ENCODE measurements at places on chromosomes 3 and 15.

DNA sequence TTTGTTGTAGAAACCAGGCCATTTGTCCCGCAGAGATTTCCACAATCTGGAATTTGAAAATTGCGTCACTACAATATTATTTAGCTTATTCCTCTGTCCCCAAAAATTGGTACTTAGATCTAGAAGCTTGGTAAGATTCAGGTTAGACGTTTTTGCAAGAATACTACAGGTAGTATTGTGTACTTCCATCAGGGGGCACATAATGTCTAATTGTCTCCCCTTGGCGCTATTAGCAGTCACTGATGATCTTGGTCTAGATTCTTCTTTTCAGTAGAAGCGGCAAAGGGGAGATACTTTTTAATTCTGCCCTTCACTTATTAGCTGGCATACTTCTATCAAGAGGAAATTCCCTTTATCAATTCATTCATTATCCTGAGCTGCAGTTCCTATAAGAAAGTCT lies 42.6 kb upstream of the TRIM42 start:
- DNase-seq = no peak

- no peak for DNase-seq
Measured at GRCh38 chr15:57382215-57382614, 5.9 kb downstream of the CGNL1 start.

DNA sequence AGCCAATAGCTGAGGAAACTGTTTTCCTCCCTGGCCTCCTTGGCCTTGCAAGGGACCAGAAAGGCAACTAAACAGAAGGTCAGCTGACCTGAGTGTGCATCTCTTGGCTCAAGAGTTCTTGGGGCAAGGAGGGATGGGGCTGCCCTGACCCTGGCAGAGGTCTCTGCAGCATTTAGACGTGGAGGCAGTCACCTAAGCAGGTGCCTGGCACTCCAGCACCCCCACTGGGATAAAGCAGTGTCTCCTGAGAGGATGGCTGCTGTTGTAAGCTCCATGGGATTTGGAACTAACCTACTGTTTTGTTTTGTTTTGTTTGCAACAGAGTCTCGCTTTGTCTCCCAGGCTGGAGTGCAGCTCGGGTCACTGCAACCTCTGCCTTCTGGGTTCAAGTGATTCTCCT lies 185.2 kb downstream of the TBC1D2B start:
- DNase-seq = no peak

DNA sequence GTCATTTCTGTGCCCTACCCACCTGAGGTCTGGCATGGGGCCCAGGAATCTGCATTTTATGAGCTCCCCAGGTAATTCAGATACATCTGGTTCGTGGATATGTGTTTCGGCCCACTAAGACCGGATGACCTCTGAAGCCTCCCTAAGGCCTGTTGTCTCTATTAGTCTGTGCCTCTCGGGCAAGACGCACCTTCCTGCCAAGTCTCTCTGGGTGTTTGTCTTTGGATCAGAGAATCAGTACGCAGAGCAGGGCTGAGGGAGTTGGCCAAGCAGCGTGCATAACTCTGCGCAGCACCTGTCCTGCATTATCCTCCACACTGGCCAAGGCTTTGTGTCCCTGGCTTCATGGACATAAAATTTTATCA lies 181.0 kb downstream of the THSD4 start:
- DNase-seq = no peak

GRCh38 chr3:385151-385550 lies 188.6 kb downstream of the CHL1 start:
- DNase-seq = no peak

DNA sequence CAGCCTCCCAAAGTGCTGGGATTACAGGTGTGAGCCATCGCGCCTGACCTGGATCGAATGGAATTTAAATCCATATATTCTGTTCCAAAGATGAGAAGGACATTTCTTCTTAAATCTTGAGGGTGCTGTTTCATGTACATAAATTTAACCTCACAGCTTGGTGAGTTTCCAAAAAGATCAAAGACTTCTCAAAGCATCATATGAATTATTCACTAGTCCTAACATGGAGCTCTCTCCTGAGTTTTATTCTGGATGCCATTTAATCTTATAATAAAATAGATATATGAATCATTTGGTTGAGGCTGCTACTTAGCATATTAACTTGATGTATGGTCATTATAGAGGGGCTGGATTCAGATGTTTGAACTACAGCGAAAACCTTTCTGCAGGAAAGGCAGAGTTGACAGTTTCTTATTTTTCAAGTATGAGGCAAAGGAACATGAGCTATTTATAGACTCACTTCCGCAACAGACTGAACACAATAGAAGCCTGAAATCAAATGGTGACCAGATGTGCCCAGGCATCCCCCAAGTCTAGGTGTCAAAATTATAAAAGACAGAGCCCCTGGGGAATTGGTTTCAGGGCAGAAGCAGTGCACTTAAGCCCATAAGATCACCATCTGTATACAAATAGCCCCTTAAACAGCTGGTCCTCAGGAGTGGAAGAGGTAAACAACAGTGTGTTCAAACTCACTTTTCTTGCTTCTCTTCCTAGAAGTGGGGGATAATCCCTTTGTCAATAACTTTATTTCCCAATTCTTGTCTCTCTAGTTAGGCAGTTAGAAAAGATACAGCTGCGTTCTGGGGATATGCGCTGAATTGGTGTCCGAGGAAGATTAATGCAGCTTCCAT lies 29.7 kb downstream of the STARD9 start:
- no peak for DNase-seq

DNA sequence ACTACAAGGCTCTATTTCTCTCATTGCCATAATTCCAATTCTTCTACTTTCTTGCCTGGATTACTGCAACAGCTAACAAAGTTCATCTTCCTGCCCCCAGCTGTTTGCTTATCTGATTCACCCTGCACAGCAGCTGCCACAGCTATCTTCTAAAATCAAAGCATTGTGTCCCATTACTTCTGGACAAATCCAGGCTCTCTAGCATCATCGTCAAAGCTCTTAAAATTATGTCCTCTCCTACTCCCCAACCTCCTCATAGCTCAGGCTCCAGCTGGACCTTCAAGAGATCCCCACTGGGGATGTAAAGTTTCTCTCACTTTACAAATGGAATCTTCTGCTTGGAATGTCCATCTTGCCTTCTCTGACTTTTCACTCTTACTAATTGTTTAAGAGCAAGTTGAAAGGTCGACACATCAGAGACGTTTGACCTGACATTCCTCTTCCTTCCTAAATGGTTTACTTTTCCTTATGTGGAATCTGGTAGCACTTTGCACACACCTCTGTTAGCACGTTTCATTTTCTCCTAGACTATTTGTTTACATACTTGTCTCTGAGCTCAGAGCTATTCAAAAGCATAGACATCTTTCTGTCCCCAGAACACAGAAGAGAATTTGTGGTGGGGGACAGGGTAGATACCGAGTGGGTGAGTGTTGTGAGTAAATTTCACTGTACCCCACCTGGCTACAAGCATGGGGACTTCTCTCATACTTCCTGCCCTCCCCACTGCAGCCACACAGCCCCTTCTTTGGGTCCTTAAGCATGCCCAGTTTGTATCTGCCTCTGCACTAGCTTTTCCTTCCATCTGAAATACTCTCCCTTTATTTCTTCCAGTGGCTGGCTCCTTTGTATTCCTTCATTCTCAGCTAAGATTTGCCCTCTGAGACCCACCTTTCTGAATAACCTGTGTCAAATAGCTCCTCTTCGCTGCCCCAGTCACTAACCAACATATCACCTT lies 77.9 kb downstream of the SERPINI1 start:
- DNase-seq = no peak

- no peak for DNase-seq
Measured at GRCh38 chr15:22966321-22967083, 13.7 kb downstream of the CYFIP1 start.

DNA sequence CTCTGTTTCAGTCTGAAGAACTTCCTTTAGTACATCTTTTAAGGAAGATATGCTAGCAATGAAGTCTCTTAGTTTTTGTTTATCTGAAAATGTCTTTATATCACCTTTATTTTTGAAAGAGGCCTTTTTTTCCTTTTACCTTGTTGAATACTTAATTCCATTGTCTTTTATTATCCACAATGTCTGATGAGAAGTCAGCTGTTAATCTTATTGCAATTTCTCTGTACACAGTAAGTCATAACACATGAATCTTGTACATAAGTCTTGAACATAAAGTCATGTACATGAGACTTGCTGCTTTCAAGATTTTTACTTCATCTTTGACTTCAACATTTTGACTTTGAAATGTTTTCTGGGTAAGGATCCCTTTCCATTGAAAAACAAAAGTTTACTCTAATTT lies 424.3 kb upstream of the ATP10A start:
- DNase-seq = no peak

GRCh38 chr3:114168150-114168549 lies 10.7 kb downstream of the DRD3 start:
- DNase-seq = no peak

DNA sequence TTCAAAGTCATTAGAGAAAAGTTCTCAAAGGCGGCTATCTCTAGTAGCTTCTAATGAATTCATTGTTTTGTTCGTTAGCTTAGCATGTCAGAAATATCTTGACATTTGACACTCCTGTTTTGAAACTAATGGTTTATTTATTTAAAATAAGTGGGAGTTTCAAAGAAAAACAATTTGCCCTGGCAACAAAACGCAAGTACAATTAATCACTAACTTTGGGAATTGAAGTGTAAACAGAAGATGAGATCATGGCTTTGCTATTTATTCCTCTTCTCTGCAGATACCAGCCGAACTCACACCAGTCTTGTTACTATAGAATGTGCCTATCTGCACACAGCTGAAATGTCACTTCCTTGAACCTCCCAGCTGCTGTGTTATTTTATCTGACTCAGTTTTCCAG lies 27.5 kb downstream of the MASP1 start:
- DNase-seq = no peak

DNA sequence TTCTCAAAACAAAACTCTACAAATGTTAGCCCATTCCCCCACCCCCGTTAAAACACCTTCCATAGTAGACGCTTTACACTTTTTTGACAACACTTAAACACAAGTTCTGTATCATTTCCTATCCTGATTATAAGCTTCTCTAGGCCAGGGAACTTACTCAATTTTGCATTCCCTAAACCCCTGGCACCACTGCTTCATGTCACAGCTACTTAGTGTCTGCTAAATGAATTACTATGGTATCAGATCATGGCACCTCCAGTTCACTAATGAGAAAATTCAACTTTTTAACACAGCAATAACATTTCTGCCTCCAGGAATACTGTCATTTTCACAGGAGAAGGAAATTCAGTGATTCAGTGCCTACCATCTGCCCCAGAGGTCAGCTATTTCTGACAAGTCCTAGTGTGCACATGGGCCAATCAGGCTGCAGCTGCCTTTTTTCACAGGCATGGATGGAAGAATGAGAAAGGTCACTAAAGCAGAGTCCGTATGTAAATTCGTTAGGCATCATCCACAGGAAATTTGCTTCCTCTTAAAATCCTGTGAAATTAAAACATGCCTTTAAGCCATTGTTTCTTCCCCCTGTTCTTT lies 18.5 kb downstream of the SFMBT1 start:
- no peak for DNase-seq

GRCh38 chr3:9703240-9703639 lies 393 bp upstream of the CPNE9 start:
- no peak for DNase-seq

GRCh38 chr3:172787746-172788145 lies 37.2 kb downstream of the ECT2 start:
- DNase-seq = no peak

DNA sequence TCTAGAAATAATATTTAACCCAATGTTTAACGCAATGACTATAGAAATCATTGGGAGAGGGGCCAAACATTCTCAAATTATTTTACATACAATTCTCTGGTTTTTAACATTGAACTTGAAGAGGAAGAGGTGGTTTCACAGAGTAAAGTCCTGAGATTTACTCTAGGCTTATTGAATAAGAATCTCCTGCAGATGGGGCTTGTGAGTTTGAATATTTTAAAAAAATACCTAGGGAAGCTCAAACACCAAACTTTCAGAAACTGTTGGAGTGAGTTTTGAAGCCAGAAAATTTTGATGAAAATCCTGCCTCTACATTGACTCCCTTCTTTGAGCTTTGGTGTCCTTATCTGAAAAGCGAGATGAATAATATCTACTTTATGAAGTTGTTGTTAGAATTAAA lies 906.6 kb downstream of the TUSC7 start:
- no peak for DNase-seq

DNA sequence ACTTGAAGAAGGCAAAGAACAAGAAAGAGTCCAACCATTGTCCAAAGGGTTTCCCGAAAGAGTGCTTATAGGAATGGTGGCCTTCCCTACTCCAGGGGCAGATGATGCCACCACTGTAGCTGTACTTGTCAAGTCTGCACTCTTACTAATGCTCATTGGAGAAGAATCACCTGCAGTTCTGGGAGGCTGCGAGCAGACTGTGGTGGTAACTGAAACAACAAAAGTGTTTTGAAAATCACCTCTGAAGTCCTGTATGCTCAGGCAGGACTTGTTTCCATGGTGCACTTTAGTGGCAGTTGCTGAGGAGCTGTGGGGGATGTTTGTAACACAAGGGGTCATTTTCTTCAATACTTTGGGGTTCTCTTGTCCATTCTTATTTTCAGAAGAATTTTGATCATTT lies 36.0 kb downstream of the USF3 start:
- DNase-seq = no peak

- DNase-seq = no peak
Measured at GRCh38 chr15:70902107-70902506, 9.5 kb downstream of the LRRC49 start.

GRCh38 chr3:48407542-48408099 lies 22.3 kb downstream of the PLXNB1 start:
- no peak for DNase-seq

DNA sequence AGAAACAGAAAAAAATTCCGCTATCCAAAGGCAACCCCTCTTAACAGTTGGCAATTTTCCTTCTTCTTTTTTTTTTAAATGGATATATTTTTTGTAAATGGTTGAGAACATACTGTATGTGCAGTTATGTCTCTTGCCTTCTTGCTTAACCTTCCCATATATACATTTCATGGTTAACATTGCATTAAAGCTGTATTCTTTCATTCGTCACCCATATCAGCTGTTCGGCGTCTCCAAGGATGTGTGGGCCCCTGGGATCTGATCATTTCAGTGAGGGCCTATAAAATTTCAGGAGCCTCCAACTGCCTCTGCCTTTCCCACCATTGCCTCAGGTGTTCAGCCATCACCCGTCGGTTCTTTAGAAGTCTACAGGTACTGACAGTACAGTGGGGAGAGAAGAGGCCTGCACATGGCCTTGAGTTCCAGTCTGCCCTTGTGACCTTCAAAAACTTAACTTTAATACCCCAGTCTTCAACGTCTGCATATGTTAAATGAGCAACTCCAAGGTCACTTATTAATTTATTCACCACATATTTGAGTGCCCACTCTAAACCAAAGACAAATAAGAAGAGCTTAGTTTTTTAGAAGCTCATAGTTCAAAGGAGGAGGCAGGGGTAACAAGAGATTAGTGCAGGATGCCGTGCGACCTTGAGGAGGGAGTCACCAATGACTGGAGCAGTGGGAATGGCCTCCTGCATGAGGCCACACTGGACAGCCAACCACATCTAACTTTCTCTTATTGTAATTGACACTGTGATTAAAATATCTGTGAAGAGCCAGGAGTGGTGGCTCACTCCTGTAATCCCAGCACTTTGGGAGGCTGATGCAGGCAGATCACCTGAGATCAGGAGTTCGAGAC lies 6.9 kb downstream of the ST6GAL1 start:
- DNase-seq = no peak

- no peak for DNase-seq
Measured at GRCh38 chr3:134239538-134239937, 11.1 kb downstream of the RYK start.

All from NCI-H187 treated with DMSO at 0.1 percent for 48 hours (cell line).